GM12891 (cell line): ENCODE measurements at places on chromosomes 12 and 14.

DNA sequence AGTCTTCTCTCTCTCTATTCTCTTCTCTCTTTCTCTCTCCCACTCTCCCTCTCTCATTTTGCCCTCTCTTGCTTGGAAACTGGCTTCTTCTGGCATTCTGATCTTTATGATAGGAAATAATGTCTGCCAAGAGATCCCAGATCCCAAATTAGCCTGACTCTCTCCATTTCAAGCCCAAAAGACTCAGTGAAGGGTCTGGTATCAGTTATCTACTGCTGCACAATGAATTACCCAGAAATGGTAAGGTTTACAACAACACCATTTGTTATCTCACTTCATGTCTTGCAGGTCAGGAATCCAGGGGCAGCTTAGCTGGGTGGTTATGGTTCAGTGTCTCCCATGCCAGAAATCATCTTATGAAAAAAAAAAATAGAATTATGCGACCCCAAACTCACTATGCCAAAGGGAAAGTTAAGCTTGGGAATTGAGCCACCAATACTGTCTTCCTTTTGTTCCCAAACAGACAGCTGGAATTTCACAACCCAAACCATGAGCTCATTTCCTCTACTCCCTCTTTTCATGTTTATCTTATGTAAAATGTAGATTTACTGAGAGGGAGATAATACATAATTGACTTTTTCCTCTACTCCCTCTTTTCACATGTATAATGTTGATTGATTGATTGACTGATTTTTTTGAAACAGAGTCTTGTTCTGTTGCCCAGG is 67.8 kb upstream of the FICD start:
- DNase-seq, result no peak

DNA sequence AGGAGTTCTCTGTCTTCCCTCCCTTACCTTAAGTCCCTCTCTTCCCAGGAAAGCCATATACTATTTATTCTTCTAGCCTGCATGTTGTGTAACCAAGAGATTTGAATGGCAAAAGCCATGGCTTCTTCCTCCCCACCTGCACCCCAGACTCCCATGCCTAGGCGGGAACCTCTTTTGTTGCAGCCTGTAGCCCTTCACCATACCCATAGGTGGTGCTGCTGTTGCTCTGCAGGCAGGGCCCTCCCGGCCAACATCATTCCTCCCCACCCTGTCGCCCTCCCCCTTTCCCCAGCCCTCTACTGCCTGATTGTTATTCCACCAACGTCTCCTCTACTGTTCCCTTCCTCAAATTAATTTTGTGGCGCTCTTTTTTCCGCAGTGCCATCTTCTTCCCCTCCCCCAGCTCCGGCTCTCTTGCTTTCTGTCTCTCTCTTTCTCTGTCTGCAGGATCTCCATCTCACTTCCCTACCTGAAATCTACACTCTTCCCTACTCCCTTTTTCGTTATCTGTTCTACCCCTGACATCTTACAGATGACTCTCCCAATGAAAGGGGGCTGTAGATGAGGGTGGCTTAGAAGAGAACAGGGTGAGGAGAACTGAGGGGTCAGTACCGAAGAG is 13.8 kb downstream of the NGDN start:
- peak; percentile 17 for DNase-seq

- no peak for DNase-seq
Measured at GRCh38 chr12:34390171-34390841, 368.0 kb downstream of the ALG10 start.

GRCh38 chr14:103418481-103418818 is 33.2 kb downstream of the MARK3 start:
- DNase-seq, result no peak

GRCh38 chr12:20439626-20440025 is 71.3 kb downstream of the PDE3A start:
- no peak for DNase-seq

GRCh38 chr12:29030006-29030405 is 119.1 kb upstream of the FAR2 start:
- no peak for DNase-seq

- no peak for DNase-seq
Measured at GRCh38 chr12:121304306-121304705, 7.8 kb upstream of the CAMKK2 start.

GRCh38 chr12:113261847-113262470 is 40.7 kb downstream of the TPCN1 start:
- no peak for DNase-seq

- no peak for DNase-seq
Measured at GRCh38 chr12:16437926-16438325, 90.5 kb downstream of the MGST1 start.

DNA sequence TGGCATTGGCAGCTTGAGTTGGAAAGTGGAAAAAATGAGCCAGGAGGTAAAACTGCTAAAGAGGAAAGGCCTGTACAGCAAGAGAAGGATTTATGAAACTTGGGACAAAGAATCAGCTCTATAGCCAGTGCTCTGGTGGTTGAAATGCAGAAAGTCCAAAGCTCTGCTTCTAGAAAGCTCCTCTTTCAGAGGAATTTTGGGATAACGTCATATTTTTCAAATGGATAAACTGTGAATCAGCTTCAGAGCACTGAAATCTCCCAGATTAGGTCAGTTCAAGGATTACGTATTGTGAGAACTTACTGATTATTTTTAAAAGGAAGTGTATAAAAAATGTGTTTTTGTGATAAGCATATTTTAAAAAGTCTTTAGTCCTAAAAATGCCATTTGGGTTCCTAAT is 203.1 kb upstream of the CNOT2 start:
- DNase-seq, result no peak

- no peak for DNase-seq
Measured at GRCh38 chr14:75724414-75725204, 63.6 kb downstream of the TTLL5 start.

DNA sequence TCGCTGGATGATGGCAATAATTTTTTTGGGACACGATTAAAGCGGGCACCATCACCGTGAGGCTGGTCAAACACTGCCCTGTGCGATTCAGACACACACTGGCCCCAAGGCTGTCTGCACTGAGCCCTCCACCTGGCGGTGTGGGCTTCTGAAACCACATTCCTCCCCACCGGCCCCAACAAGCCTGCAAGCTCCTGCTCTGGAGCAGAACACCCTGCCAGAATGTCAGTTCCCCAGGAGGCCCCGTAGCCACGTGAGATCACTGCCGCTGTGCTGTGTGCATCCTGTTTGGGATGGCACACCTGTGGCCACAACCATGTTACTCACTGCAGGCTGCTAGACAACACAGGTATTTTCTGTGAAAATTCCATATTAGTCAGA is 7.9 kb downstream of the GSC start:
- no peak for DNase-seq

DNA sequence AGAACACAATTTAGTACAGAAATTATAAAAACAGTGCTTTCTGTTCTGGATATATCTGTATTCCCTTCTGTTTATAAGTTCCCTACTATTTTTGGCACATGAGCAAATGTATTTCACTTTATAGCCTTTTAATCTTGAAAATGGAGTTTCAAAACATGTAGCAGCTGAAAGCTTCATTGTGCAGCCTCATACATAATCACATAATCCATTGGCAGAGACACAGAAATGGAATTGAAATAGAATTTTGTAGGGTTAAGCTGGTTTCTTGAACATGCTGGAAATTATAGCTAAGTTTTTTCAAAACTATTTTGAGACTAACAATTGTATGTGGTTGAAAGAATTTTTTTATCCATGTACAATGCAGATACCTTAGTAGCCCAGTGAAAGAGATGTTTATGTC is 614.3 kb upstream of the MDGA2 start:
- no peak for DNase-seq

- no peak for DNase-seq
Measured at GRCh38 chr12:116033765-116034164, 243.7 kb downstream of the MED13L start.

GRCh38 chr14:90758959-90759358 is 57.3 kb downstream of the TTC7B start:
- no peak for DNase-seq

DNA sequence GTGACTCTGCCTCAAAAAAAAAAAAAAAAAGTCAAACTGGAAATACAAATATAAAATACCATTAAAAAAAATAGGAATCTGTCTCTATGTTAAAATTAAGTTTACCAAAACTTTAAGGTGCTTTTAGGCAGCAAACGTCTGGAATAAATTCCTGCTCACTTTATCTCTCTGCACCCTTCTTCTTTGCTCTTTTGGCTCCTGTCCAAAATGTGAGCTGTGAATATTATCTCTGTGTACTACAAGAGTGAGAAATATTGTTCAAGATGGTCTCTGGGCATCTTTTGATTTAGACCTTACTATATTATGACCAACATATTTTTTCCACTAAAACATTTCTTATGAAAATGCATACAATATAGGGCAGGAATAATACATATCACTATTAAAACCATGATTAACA is 63.7 kb downstream of the PUS7L start:
- no peak for DNase-seq

- DNase-seq, result no peak
Measured at GRCh38 chr14:102798926-102799325, 21.7 kb downstream of the TRAF3 start.

GRCh38 chr12:33581613-33582122 is 142.0 kb upstream of the SYT10 start:
- DNase-seq, result no peak

GRCh38 chr14:76133103-76133502 is 18.6 kb upstream of the GPATCH2L start:
- DNase-seq, result no peak

GRCh38 chr14:38629412-38629811 is 373.5 kb upstream of the CLEC14A start:
- no peak for DNase-seq

DNA sequence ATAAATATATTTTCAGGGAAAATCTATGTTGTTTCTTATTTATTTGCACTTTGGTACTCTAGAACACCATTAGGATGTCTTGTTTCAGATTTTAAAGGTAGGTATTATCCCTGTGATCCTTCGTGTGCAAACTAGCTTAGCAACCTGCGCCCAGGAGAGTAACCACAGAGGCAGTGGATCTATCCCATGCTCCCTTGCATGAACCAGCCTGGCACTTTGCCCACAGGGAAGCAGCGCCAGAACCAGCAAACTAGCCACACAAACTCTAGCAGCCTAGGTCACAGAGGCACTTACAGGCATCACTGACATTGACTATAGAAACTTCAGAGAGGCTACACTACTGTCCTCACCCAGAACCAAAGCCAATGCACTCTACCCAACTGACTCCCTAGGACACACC is 76.1 kb downstream of the TSHR start:
- no peak for DNase-seq

DNA sequence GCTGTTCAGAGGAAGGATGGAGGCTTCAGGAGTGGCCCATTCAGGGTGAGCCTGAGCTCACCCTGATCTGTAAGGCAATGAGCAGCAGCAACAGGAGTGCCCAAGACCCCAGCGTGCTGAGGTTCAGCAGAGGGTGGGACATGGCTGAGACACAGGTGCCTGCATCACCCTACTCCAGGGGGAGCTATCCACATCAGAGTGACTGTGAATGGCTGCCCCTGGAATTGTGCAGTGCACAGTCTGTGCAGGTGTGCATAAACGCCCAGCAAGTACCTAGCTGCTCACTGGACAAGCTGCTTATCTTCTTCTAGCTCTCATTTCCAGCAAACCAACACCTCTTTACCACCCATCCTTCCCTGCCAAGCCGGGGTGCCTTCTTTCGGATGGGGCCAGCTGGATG is 140.6 kb upstream of the PRMT8 start:
- DNase-seq, result no peak

- no peak for DNase-seq
Measured at GRCh38 chr12:126210448-126210847, 1145.2 kb downstream of the AACS start.

- no peak for DNase-seq
Measured at GRCh38 chr14:65753061-65753460, 340.5 kb downstream of the FUT8 start.

- DNase-seq, result no peak
Measured at GRCh38 chr12:76706761-76707160, 57.2 kb upstream of the ZDHHC17 start.

- no peak for DNase-seq
Measured at GRCh38 chr14:67493092-67493717, 4.7 kb upstream of the TMEM229B start.

GRCh38 chr12:14471497-14471896 is 96.2 kb downstream of the PLBD1 start:
- DNase-seq, result no peak

DNA sequence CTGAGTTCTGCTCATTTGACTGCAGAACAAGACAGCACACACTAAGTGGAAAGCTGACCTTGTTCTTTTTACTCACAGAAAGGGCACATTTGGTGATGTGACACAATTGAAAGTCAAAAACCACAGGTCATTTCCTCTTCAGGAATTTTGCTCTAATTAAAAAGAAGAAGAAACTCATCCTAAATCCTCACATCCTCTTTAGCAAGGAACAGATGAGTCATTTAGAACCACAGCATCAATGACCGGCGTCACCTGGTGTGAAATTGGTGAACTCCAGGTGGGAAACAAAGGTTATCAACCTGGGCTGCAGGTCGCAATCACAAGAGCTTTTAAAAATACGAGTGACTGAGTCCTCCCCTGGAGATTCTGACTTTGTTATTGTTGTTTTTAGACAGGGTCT is 2.9 kb upstream of the RNU6-8 start:
- DNase-seq, result no peak

GRCh38 chr14:104262515-104263514 is 124.4 kb downstream of the KIF26A start:
- DNase-seq, result no peak

DNA sequence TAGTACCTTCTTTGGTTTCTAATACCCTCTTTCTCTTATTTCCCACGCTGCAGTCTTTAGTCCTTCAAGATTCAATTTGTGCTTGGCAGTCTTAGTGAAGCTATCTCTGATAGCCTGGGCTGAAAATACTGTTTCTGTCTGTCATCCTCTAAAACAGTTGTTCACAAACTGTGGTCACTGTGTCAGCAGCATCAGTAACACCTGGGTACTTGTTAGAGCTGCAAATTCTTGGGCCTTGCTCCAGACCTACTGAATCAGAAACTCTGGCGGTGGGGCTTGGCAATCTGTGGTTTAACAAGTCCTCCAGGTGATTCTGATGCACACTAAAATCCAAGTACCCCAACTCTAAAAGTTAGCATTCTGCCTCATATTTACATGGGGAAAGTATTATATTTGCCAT is 217.5 kb upstream of the SEL1L start:
- DNase-seq, result no peak

DNA sequence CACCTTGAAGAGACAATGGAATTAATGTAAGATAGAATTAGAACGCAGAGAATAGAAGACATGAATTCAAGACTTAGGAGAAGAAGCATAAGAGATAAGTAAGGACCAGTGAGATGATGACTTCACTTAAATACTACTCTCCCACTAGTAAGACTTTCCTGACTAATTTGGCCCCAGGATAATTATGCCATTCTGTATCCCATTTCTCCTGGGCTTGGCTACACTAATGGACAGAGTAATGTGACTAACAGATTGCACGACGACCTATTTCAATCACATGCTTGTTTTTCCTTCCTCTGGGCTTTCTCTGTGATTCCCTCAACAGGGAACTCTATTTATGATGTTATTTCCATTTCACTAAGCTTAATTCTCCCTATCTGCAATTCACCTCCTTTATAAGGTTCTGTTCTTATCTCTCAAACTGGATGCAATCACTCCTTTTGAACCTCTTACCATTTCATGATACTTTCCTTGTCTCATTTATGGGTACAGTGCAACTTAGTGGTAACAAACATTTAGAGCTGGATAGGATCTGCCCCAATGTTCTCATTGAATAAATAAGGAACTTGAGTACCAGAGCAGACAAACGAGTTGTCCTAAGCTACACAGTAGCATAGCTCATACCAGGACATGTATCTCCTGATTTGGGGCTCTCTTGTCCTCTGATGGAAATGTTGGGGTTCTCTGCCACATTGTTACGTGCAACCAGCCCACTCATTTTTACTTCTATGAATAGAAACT is 102.7 kb downstream of the BTG1 start:
- DNase-seq, result no peak

- DNase-seq, result no peak
Measured at GRCh38 chr14:67365476-67365875, 5.3 kb downstream of the EIF2S1 start.
